ENCODE measurements at places on chromosomes 7 and 10. TPM values are rescaled to one million over a fixed set of nuclear protein-coding genes. Genes with fewer than 3 reads are reported as not detected.

GRCh38 chr10:132514821-132515520 lies 22.6 kb upstream of the INPP5A start:
- no peak overlapping the region for H3K27ac ChIP-seq
- H3K4me3 ChIP-seq, result no peak overlapping the region
- peak; percentile 39 for DNase-seq
- H3K36me3 ChIP-seq, result no peaks in the 10 kb centered on the region
- peaks cover 4% of the 10 kb centered on the region for H3K4me1 ChIP-seq

The FXYD4 gene
- total RNA-seq, result not detected

The POU6F2 gene
- total RNA-seq, result 1.9 TPM

The GALNT17 gene
- total RNA-seq, result 43.2 TPM

The ABLIM1 gene
- 32.1 TPM for total RNA-seq

GRCh38 chr7:112898432-112899290 lies 108.5 kb upstream of the TMEM168 start:
- H3K4me1 ChIP-seq, result no peaks in the 10 kb centered on the region
- no peak overlapping the region for H3K4me3 ChIP-seq
- no peaks in the 10 kb centered on the region for H3K27me3 ChIP-seq
- no peak overlapping the region for H3K27ac ChIP-seq
- peaks cover 32% of the 10 kb centered on the region for H3K36me3 ChIP-seq

The COL26A1 gene
- 42.6 TPM for total RNA-seq

The CNNM1 gene
- 0.33 TPM for total RNA-seq

The FGFR2 gene
- 135 TPM for total RNA-seq

The WIPF3 gene
- 11.8 TPM for total RNA-seq

The ZNF727 gene
- total RNA-seq, result not detected

The OR2A42 gene
- total RNA-seq, result not detected

The PAX4 gene
- total RNA-seq, result not detected

DNA sequence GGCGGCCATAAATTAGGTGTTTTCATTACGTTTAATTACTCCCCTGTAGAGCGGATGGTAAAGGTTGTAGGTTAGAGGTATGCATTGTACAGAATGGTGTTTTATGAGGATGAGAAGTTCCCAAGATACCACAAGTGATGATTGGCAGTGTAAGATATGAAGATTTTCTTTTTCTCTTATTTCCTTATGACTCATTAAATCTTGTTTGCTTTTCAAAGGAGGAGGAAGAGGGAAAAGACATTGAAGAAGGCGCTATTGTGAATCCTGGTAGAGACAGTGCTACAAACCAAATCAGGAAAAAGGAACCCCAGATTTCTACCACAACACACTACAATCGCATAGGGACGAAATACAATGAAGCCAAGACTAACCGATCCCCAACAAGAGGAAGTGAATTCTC lies 133.9 kb downstream of the AASS start:
- no peak overlapping the region for H3K4me3 ChIP-seq
- H3K4me1 ChIP-seq, result no peaks in the 10 kb centered on the region
- H3K36me3 ChIP-seq, result peaks cover 34% of the 10 kb centered on the region
- H3K27me3 ChIP-seq, result no peaks in the 10 kb centered on the region

DNA sequence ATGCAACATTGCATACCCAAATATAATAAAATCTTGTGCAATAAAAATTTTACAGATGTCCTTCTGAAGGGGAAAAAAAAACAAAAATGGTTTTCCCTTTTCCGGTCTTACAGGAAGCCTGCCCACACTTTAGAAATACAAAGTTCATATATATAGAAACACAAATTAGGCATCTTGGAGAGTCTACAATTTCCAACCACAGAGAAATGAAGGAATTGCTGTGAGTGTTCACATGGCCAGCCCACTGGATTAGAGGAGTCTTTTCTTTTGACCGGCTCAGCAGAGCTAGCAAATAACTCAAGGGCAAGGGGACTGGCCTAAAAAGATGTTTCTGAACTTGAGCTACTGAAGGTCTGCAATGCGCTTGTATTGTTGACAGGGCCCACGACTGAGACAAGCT lies 92.4 kb downstream of the GLI3 start:
- H3K36me3 ChIP-seq, result peaks cover 12% of the 10 kb centered on the region
- no peak overlapping the region for H3K4me3 ChIP-seq
- H3K27me3 ChIP-seq, result no peaks in the 10 kb centered on the region
- no peaks in the 10 kb centered on the region for H3K4me1 ChIP-seq

DNA sequence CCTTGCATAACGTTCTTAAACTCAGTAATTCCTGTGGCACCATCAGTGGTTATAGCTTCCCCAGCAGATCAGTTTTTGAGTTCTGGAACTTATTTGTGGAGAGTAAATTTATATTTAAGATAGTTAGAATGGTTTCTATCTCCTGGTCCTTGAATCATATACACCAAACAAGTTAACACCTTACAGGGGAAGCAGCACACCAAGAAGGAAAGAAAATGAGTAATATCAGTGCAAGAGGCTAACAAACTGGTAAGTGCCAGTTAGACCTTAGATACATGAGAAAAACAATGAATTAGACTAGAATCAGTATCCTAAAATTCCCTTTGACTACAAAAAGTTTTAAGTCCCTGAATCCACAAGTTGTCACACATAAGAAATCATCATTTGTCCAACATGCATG lies 54.2 kb downstream of the ABI1 start:
- H3K36me3 ChIP-seq, result no peaks in the 10 kb centered on the region
- peaks cover 5% of the 10 kb centered on the region for H3K4me1 ChIP-seq
- DNase-seq, result no peak
- no peak overlapping the region for H3K27ac ChIP-seq

DNA sequence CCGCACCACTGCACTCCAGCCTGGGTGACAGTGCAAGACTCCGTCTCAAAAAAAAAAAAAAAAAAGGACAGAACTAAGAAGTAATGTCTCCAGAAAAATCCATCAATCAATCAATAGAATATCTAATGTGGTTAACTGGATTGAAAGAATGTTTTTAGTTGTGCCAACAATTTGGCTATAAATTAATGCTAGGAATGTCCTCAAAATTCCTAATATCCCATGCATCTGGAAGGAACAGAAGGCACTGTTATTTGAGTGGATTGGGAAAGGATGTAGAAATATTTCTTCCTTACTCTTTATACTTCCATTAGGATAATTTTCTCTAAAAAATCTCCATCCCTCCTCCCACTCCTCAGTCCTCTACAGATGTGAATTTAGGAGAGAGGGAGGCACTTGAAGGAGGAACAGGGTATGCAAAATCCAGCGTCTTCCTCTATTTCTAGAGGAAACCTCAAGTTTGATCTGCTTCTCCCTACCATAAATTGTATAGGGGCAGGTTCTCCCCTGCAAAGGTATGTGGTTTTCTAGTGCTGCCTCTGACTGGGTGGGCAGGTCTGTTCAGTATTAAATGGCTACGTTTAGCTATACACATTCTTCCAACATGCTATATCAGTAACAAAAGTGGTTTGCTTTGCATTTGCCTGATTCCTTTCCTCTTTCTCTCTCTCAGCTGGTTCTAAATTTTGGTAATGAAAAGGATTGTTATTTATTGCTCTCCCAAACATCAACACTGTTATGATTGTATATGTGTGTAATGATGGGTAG lies 54.1 kb downstream of the RNLS start:
- no peak overlapping the region for H3K27ac ChIP-seq
- H3K4me1 ChIP-seq, result no peaks in the 10 kb centered on the region
- H3K36me3 ChIP-seq, result no peaks in the 10 kb centered on the region
- no peak for DNase-seq
- no peaks in the 10 kb centered on the region for H3K27me3 ChIP-seq

DNA sequence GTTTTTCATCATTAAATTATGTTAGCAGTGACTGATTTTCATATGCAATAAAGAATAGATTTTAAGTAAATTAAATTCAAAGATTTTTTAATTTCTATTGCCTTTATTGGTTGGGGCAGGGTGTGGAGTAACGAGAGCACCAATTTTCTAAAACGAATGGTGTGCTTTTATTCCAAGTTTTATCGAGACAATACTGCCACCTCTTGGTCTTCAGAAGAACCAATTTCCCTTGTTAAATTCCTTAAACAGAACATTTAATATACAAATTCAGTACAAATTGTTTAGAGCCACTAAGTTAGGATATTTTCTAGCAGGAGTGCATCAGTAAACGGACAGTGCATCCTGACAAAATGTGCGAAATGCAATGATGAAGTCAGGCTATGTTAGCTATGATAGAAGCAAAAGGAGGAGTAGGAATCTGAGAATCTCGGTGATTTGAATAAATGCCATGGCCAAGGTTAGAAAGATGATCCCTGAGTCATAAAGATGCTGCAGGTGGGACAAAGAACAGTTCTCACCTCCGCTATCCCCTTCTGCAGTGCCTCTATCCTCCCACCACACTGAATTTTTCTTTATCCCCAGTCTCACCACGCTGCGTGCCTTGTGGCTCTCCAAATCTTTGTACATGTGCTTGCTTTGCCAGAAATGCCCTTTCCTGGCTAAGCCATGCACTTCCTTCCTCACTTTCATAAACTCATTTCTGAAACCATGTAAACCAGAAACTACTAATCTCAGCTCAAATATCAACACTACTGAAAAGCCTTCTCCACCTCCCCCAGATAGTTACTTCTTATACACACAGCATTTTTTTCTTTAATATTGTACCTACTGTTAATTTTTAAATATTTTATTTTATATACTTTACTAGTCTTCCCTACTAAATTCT lies 31.9 kb upstream of the AGBL3 start:
- peaks cover 82% of the 10 kb centered on the region for H3K36me3 ChIP-seq
- no peak overlapping the region for H3K4me3 ChIP-seq
- H3K4me1 ChIP-seq, result no peaks in the 10 kb centered on the region
- no peaks in the 10 kb centered on the region for H3K27me3 ChIP-seq
- no peak overlapping the region for H3K27ac ChIP-seq
- no peak for DNase-seq

DNA sequence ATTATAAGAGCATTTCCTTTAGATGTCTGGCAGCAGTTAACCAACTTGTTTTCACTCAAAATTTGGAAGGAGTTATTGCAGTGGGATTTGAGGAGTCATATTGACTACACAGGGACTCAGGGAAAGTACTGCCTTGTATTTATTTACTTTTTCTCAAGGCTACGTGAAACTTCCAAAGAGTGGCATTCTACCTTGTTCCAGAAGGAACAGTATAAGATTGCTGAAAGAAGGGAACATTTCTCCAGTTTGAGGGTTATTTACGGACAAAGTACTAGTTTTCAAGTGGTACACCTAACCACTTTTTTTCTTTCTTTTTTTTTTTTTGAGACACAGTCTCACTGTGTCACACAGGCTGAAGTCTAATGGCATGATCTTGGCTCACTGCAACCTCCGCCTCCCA lies 5.1 kb downstream of the MORN4 start:
- no peaks in the 10 kb centered on the region for H3K36me3 ChIP-seq
- no peaks in the 10 kb centered on the region for H3K4me1 ChIP-seq
- H3K4me3 ChIP-seq, result no peak overlapping the region
- no peak for DNase-seq
- no peaks in the 10 kb centered on the region for H3K27me3 ChIP-seq
- no peak overlapping the region for H3K27ac ChIP-seq
